T-cell (primary cell): ENCODE measurements at places on chromosomes 2 and 18. TPM values are rescaled to one million over a fixed set of nuclear protein-coding genes. Genes with fewer than 3 reads are reported as not detected.
A peak's percentile ranks its signal among the peaks of the same experiment; 100 is the strongest.

DNA sequence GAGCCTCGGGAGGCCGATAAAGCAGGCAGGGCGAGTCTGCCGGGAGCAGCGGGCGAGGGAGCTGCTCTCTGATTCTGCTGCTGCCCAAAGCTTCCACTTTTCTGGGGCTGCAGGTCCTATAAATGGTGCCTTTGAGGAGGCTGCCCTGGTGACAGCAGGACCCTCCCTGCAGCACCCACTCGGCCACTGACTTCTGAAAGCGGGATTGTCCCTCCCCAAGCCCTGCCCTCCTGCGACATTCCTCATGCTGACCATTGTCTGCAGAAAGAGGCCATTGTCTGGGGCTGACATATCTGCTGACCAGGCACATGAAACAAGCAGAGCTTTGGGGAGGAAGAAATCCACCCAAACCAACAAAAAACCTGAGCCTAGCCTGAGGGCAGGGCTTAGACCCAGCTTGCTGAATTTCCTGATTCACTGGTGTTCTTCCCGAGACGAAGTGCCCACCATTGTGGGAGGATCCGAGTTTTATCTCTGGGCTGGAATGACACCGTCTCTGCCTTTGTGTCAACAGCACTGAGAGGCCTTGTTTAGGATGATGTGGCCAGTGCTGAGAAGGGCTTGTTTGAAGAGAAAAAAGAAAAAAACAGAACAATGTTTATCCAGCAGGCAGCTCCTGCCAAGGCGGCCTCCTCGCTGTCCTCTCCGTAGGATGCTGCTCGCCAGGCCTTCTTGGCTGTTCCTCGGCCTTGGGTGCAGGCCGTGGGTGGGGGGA is 129.7 kb downstream of the MYCN start:
- DNase-seq, result no peak
- no peaks in the 10 kb centered on the region for H3K27me3 ChIP-seq
- H3K4me1 ChIP-seq, result no peaks in the 10 kb centered on the region
- no peak overlapping the region for H3K4me3 ChIP-seq

DNA sequence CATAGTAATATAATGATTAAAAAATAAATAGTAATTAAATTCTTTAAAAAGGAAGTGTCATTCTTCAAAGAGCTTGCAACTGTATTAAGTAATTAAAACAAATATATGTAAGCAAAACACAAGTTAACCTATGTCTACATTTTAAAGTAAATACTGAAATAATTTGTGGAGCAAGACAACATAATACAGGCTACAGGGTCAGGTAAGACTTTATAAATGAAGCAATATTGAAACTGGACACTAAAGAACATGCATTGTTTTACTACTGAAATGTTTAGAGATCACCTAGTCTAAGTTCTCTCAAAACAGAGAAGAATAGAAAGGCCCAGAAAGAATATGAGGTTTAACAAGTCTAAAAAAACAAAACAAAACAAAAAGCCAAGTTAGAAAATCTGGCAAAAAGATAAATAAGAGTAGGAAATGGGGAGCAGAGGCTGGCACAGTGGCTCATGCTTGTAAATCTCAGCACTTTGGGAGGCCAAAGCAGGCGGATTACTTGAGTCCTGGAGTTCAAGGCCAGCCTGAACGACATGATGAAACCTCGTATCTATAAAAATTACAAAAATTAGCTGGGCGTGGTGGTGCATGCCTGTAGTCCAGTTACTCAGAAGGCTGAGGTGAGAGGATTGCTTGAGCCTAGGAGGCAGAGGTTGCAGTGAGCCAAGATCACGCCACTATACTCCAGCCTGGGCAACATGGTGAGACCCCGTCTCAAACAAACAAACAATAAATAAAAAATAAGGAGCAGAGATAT is 34.4 kb downstream of the VPS54 start:
- no peak for DNase-seq
- H3K4me3 ChIP-seq, result no peak overlapping the region
- no peaks in the 10 kb centered on the region for H3K27me3 ChIP-seq
- H3K27ac ChIP-seq, result no peak overlapping the region
- peaks cover 4% of the 10 kb centered on the region for H3K4me1 ChIP-seq

- no peak for DNase-seq
- H3K4me1 ChIP-seq, result no peaks in the 10 kb centered on the region
- no peak overlapping the region for H3K4me3 ChIP-seq
- H3K27me3 ChIP-seq, result no peaks in the 10 kb centered on the region
These were observed 64.6 kb downstream of the ZC3H6 start for GRCh38 chr2:112339986-112340385.

DNA sequence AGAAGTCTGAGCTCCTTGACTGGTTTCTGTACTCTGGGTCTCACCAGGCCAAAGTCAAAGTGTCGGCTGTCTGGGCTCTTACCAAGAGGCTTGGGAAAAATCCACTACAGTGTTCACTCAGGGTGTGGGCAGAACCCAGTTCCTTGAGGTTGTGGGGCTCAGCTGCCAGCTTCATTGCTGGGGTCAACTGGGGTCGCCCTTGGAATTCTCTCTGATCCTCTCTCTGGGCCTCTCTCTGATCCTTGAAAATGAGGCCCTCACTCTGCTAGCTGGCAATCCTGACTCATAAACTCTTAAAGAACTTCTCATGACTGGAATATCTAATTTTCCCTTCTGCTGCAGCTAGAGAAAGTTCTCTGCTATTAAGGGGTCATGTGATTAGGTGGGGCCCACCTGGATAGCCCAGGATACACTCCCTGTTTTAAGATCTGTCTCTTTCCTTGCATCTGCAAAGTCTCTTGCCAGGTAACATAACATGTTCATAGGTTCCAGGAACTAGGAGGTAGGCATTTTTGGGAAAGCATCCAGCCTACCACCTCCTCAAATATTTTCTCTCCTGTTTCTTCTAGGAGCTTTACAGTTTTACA is 66.3 kb downstream of the SP110 start:
- no peak overlapping the region for H3K4me3 ChIP-seq
- no peaks in the 10 kb centered on the region for H3K4me1 ChIP-seq
- no peak overlapping the region for H3K27ac ChIP-seq

DNA sequence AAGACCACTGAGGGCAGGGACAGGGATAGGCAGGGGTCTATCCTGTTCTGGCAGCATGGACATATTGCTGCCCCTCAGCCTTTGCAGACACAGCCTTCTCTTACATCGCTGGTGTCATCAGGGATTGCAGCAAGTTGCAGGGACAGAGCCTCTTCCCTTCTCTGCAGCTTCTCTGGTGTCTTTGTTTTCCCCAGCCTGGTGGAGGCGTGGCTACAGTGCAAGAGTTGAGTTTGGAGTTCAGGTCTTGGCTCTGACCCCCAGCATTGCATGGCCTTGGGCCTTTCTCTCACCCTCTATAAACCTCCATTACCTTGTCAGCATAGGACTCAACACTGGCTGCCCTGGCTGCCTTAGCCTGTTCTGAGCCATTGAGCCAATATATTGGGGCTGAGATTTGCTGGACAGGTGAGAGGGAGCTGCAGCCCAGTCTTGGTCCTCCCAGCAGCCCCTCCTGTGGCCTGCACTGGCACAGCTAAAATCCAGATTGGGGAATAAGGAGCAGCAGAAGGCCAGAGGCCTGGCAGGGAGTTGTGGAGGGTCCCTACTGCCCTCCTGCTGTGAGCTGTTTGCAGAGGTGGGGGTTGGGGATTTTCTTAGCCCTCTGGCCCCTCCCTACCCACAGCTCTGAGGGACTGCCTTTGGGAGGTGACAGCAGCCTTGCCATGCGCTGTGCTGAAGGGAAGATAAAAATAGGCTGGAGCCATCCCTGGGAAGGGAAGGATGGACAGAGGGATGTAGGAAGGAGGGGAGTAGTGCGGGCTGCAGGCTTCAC is 22.8 kb downstream of the EHD3 start:
- no peak overlapping the region for H3K27ac ChIP-seq
- no peak overlapping the region for H3K4me3 ChIP-seq
- H3K36me3 ChIP-seq, result peaks cover 2% of the 10 kb centered on the region
- no peaks in the 10 kb centered on the region for H3K27me3 ChIP-seq
- no peak for DNase-seq
- no peaks in the 10 kb centered on the region for H3K4me1 ChIP-seq

GRCh38 chr2:209960045-209960444 is 42.4 kb upstream of the RPE start:
- no peak for DNase-seq
- peaks cover 2% of the 10 kb centered on the region for H3K27me3 ChIP-seq
- H3K27ac ChIP-seq, result no peak overlapping the region
- H3K4me3 ChIP-seq, result no peak overlapping the region
- no peaks in the 10 kb centered on the region for H3K4me1 ChIP-seq
- H3K36me3 ChIP-seq, result no peaks in the 10 kb centered on the region

DNA sequence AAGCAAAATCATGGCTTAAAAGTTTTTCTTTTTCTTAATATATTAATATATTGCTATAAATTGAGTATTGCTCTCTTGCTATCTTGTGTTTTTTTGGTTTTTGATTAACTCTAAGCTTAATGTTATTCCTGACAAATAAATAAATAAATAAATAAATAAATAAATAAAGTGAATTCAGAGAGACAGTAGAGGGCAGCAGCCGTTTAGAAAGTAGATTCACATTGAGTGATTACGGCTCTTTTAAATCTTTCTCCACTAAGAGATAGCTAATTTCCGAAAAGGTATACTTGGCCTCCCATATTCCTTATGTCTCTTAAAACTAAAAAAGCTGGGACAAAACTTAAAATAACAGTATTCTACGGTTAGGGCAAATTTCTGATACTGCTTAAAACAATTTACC is 34.3 kb downstream of the MSH2 start:
- no peak overlapping the region for H3K27ac ChIP-seq
- H3K4me3 ChIP-seq, result no peak overlapping the region
- DNase-seq, result no peak

DNA sequence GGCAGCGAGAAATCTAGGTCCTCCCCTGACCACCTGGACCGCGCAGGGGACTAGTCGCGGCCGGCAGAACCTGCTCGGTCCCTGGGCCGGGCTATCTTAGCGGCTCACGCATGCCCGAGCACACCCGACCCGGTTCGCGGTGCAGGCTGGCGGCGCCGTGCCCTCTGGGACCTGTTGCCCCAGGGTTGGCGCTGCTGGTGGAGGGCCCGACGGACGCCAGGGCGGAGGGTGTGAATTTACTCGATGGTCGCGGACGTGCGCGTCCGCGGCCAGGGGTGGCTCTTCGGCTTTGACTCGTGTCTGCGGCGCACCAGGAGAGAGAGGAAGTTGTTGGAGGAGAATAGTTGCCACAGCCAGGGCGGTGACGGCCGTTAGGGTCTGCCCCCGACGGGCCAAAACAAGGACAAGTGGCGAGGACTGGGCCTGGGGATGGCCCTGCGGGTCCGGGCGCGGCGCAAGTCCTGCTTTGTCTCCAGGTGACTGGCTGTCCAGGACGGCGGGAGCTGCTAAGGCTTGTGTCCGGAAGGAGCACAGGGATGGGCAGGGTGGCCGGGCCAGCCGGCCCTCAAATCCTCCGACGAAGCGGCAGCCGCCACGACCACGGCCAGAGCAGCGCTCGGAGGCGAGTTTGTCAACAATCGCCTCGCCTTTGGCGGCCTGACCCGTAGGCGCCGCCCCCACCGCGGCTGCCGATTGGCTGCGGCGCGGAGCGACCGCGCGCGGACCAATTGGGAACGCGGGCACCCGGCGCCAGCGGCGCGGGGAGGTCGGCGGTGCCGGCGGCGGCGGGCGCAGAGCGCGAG is 1.3 kb downstream of the BCL2L11 start:
- H3K4me1 ChIP-seq, result peaks cover 24% of the 10 kb centered on the region
- no peak overlapping the region for H3K27ac ChIP-seq
- DNase-seq, result peak; percentile 64
- H3K27me3 ChIP-seq, result peaks cover 2% of the 10 kb centered on the region
- peaks cover 6% of the 10 kb centered on the region for H3K36me3 ChIP-seq

DNA sequence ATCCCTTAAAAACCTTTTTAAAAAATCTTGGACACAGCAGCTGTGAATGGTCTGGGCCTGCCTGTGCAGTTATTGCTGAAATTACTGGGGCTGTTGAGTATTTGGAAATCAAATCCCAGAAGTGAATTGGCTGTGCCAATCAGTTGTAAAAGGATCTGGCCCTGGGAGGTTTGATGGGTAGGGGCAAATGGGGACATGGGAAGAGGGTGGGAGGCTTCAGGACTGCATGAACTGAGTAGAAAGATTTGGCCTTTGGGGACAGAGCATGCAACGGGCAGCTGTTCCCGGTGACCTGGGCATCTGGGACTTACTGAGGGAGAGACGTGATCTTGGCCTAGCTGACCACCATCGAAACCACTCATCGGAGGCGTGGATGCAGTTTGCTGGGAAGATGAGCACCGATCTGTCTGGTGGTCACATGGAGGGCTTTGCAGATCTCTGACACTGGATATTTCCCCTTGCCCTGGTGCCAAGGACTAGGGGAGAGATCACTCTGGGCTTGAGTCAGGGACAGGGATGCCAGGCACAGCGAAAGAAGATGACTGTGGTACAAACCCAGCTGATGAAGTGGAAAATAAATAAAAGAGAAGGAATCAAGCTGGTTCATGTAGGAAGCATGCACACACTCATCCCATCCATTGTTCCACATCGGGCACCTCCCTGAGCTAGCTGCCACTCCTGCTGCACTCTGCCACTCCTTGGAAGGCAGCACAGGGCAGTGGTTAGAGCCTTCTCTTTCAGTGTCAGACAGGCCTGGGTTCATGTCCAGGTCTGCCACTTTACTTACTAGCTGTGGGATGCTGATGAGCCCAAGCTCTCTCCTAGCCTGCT is 58.4 kb downstream of the SEMA4F start:
- peaks cover 5% of the 10 kb centered on the region for H3K4me1 ChIP-seq
- peaks cover 9% of the 10 kb centered on the region for H3K27me3 ChIP-seq
- H3K36me3 ChIP-seq, result no peaks in the 10 kb centered on the region
- H3K4me3 ChIP-seq, result no peak overlapping the region
- H3K27ac ChIP-seq, result no peak overlapping the region

GRCh38 chr2:163247156-163247846 is 408.7 kb upstream of the KCNH7 start:
- H3K27me3 ChIP-seq, result no peaks in the 10 kb centered on the region
- no peaks in the 10 kb centered on the region for H3K36me3 ChIP-seq
- no peaks in the 10 kb centered on the region for H3K4me1 ChIP-seq
- DNase-seq, result no peak
- no peak overlapping the region for H3K27ac ChIP-seq
- no peak overlapping the region for H3K4me3 ChIP-seq

GRCh38 chr2:7829241-7829640 is 852.6 kb upstream of the ID2 start:
- no peak overlapping the region for H3K4me3 ChIP-seq
- H3K27me3 ChIP-seq, result no peaks in the 10 kb centered on the region
- peaks cover 6% of the 10 kb centered on the region for H3K4me1 ChIP-seq
- H3K36me3 ChIP-seq, result no peaks in the 10 kb centered on the region
- no peak for DNase-seq

DNA sequence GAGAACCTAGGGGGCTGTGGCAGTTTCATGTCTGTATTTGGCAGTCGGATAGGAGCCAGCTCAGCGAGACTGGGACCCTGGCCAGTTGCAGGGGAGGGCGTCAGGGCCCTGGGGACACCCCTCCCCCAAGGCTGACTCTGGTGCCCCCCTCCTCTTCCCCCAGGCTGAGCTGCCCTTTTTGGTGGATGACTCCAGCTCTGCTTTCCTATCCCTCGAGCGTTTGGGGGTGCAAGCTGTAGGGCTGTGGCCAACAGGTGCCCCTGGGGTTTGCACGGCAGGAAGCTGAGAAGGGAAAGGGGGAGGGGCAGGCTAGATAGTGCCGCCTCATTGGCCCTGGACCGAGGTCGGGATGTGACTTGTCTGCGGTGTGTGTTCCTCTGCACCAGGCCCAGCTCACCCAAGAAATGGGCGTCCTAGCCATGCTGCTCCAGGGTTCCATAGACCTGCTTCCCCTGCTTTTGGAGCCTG is 26.4 kb downstream of the SPEG start:
- no peak overlapping the region for H3K4me3 ChIP-seq
- no peaks in the 10 kb centered on the region for H3K36me3 ChIP-seq
- peaks cover 13% of the 10 kb centered on the region for H3K27me3 ChIP-seq

EVX2 gene
- not detected for total RNA-seq

RBKS gene
- total RNA-seq, result 1.5 TPM

ACP1 gene
- 86.2 TPM for total RNA-seq

ANKRD30B gene
- total RNA-seq, result not detected

EFR3B gene
- total RNA-seq, result 0.09 TPM

LINC00305 gene
- total RNA-seq, result not detected

NOTO gene
- not detected for total RNA-seq

DAW1 gene
- total RNA-seq, result not detected

CCDC102B gene
- total RNA-seq, result 4.4 TPM
